ENCODE measurements at places on chromosomes 2 and 18.

- DNase-seq: no peak
Measured at GRCh38 chr18:32048507-32049091, 30.0 kb downstream of the RNF125 start.

GRCh38 chr18:26459340-26459739 is 89.0 kb downstream of the KCTD1 start:
- no peak for DNase-seq

GRCh38 chr2:60095202-60095815 is 458.1 kb downstream of the BCL11A start:
- DNase-seq: no peak

GRCh38 chr2:54949431-54949830 is 100.8 kb downstream of the RTN4 start:
- no peak for DNase-seq

DNA sequence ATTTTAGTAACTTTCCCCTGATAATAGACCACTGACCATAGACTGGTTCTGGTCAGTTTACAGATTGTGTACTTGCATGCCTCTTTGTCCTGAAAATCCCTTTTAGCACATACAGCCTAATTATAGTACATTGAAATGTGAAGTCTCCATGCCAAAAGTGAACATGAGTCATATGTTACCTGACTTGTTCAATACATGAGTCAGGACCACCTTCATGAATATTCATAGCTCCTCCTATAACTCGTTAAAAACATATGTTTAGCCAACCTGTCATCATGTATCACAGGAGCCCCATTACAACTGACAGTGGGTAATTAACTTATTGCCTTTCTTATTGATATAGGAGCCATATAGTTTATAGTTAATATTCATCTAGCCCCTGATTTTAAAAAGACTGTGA is 78.6 kb downstream of the SH3YL1 start:
- DNase-seq: no peak

DNA sequence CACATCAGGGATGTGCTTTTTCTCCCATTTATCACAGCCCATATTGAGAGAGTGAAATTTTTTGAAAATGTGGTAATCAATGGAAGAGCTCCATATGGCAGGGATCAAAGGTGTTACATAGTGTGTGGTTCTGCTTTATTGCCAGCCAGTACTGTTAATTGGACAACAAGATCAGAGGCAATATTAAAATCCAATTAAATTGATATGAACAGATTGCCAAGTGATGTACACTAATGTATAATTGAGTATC is 338.9 kb downstream of the BCL11A start:
- DNase-seq: no peak

DNA sequence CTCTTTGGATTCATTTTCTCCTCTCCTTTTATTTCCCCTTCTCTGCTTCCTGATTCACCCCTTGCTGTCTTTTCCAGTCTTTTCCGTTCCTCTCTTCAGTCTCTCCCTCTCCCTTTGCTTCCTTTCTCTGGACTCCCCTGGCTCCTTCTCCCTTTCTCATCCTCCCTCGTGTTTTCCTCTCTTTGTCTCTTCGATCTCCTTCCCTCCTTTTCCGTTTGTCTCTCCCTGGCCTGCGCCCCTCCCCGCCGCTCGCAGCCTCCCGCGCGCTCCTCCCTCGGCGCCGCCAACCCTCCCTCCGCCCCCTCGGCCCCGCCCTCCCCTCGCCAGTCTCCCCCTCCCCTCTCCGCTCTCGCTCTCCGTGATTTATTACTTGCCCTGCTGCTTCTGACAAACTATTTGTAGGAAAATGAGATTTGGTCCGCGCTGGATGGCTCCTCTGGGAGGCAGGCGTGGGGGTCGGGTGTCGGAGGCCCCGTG is 46.0 kb upstream of the PAX8 start:
- DNase-seq: peak; percentile 6

- no peak for DNase-seq
Measured at GRCh38 chr2:172053486-172053885, 31.8 kb upstream of the DLX1 start.

- no peak for DNase-seq
Measured at GRCh38 chr2:64857581-64858471, 131.4 kb upstream of the SLC1A4 start.

DNA sequence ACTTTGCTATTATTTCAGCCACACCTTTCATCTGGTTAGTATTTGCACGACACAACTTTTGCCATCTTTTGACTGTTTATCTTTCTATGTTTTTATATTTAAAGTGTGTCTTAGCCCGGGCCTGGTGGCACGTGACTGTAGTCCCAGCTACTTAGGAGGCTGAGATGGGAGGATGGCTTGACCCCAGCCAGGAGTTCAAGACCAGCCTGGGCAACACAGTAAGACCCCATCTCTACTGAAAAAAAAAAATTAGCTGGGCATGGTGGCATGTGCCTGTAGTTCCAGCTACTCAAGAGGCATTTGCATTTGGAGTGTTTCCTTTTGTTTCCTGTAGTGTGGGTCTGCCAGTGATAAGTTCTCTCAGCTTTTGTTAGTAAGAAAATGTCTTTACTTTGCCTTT is 88.7 kb upstream of the GLI2 start:
- DNase-seq: no peak

GRCh38 chr18:27378431-27379095 is 193.5 kb upstream of the CHST9 start:
- no peak for DNase-seq

GRCh38 chr18:75071866-75072671 is 136.9 kb downstream of the PTGR3 start:
- no peak for DNase-seq

DNA sequence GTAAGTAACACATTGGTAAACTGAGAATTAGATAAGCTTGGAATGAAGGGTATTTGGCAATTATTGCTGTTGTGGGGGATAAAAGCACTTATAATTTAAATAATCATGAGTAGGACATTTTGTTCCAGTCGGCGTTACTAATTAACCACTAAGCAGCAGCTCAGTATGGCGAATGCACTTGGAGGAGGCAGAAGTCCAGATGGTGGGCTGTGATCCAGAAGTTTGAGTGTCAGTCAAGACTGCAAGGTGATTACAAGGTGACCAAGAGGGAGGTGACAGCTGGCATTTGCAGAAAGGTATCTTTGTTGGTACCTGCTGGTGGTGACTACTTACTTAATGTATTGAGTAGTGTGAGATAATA is 643.6 kb upstream of the FAM98A start:
- no peak for DNase-seq

DNA sequence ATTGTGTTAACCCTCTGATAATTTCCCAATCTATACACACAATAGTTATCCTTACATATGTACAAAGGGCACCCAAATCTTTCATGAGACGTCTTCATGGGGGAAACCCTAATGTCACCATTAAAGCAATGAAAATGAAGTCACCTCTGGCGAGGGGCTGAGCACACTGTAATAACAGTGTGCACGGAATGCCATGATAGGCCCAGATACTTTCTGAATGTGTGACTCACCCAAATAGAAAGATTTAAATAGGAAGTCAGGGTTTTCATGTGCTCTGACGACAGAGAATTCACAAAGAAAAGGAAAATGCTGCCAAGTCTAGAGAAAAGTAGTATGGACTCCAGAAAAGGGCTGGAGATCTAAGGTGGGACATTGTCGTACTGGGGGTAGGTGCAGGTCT is 128.3 kb downstream of the SATB2 start:
- no peak for DNase-seq

DNA sequence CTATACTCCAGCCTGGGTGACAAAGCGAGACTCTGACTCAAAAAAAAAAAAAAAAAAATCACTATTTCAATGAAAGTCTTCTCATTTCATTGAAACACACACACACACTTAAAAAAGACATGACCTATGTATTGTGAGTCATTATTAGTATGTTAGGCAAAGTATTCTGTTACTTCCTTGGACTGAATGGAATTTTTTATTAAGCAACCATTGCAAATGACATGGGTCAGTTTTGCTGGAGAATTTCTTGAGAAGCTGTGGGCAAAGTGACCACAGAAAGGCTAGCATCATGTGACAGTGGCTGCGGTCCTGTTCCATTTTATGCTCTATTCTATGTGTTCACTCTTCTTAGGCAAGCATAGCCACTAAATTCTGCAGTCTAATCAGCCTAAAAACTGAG is 695.7 kb downstream of the TDRD15 start:
- no peak for DNase-seq

GRCh38 chr2:156436497-156437085 is 412 bp downstream of the GPD2 start:
- DNase-seq: peak; percentile 17

DNA sequence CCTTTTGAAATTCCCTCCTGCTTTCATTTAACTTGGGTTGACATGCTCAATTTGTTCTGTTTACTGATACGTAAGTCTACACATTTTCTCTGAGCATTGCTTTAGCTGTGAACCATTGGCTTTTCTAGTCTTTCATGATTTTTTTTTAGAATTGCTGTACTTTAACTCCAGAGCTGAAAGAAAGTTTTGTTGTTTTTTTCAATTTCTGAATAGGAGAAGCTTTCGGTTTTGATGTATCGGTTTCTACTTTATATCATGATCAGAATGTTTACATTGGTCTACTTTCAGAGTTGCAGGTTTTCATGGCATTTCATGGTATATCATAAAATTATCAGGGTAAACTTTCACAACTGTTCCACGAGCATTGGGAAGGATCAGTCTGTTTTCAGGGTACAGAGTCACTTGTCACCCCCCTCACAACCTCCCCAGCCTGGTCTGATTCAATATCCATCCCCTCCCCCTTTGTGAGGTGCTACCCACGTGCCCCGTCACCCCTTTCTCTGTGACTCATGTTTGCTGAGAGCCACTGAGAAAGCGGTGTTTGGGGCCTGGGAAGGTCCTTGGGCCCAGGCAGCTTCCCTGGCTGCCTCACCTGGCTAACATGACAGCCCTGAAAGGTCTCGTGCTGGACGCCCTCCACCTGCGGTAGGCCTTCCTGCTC is 7.0 kb downstream of the ASTL start:
- DNase-seq: no peak

DNA sequence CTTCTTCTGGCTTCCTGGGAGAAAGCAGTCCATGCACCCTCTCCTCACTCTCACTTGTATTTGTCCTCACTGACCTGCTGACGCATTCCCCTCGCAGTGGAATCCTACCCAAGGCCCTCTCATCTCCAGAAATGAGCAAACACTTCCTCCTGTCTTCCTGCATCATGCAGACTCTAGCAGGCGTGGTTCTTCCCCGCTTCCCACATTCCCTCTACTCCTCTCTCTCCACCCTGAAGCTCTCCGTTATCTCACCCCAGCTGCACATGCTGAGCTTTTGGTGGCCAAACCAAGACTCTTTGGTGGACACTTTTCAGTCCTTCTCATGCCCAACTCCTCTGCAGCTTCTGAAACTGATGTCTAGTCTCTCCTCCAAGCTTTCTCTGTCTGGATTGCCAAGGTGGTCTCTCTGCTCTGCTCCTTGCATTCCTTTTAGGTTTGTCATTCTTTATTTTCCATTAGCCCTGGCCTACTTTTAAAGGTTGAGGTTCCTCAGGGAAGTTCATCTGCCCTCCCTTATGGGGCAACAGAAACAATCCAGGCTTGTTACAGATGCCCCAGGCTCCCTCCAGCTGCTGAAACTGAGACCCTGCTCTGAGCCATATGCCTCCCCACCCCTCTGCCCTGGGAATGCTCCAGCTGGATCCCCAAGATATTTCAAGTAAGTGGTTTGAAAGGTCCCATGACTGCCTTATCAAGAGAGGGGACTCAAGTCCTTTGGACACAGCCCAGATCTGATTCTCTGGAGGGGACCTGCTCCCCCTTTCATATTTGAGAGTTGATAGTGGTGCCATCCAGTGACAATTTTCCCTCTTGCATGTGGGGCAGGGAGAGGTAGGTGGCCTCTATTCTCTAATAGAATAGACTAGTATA is 835 bp upstream of the IL18RAP start:
- DNase-seq: no peak

DNA sequence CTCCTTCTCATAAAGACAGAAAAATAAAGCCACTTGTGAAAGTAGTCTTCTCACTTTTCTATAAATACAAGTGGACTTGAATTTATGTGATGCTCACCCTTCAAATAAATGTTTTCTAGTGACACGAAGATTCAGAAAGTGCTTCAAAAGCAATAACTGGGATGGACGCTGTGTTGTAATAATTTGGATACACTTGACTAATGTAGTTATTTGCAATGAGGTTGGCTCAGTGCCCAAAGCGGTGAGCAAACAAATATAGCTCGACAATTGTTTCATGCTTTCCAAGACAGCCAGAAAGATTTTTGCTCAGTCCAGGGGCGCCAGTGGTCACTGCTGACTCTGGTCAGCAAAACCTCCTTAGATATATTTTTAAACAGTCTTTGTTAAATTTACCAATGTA is 278.6 kb upstream of the KLHL14 start:
- DNase-seq: no peak

- no peak for DNase-seq
Measured at GRCh38 chr2:226151157-226151556, 648.5 kb downstream of the IRS1 start.

DNA sequence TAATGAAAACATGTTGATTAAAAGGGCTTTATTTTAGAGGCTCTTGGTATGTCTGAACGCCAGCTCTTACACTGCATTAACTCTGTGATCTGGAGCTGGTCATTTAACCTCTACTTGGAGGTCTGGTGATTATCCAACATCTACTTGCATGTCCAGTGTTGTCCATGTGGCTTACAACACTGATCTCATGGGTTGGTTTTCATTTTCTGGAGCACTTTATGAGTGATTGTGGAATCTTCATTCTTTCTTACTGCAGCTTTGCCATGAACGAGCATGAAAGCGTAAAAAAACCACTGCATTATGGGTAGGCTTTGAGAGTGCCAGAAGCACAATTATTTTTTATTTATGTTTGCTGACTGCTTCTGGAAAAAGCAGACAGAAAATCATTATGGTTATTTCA is 4.8 kb downstream of the CCDC195 start:
- DNase-seq: no peak

- DNase-seq: no peak
Measured at GRCh38 chr2:95008996-95009395, 16.5 kb upstream of the MAL start.

- DNase-seq: no peak
Measured at GRCh38 chr2:197276156-197276555, 34.4 kb downstream of the ANKRD44 start.

- no peak for DNase-seq
Measured at GRCh38 chr2:150888337-150888736, 373.3 kb downstream of the RBM43 start.

GRCh38 chr2:10255189-10256030 is 47.3 kb upstream of the HPCAL1 start:
- no peak for DNase-seq

- DNase-seq: no peak
Measured at GRCh38 chr2:142052220-142052863, 78.5 kb downstream of the LRP1B start.

GRCh38 chr2:165469417-165469816 is at the start of gene CSRNP3:
TSS of gene CSRNP3 (plus strand) at chr2:165469698. CDS start at chr2:165595066, 125,368 bp downstream.
- no peak for DNase-seq

DNA sequence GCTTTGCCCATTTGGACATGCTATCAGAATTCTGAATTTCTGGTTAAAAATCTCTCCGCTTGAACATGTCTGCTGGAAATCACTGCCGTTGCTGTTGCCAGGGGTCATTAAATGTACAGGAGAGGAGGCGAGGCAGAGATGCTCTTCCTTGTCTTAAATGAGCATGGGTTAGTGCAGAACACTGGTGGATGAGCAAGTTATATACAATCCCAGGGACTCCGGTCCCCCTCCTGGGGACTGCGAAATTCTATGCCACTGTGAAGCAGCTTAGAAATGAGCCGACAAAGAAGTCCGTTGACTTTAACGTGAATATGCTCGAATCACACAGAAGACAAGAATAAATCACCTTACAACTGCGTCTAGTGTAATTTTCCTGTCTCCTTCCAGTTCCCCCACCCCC is 95.1 kb upstream of the KLHL14 start:
- DNase-seq: no peak
